ENCODE measurements at places on chromosomes 4 and X.

DNA sequence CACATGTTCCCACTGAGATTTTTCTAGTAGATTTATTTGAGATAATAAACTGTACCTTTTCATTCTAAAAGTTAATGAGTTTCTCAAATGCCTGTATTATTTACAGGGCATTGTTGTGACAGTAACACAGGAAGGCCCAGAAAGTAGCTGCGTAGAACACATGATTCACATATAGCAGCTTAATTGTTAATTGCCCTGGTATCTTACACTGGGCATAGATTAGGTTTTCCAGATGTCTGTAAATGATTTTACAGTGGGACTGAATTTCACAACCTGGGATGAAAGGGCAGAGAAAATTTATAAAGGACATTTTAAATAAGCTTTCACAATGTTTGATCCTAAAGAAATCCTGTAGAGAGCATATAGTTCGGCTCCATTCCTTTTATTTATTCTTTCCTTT, 27.6 kb downstream of the UGT8 start:
- no peak for DNase-seq

GRCh38 chr4:80446664-80447063, 111.1 kb downstream of the CFAP299 start:
- DNase-seq = no peak

- DNase-seq = no peak
These were observed 840 bp downstream of the GUF1 start for GRCh38 chr4:44679060-44679459.

- DNase-seq = no peak
These were observed 2284.8 kb downstream of the ARAP2 start for GRCh38 chr4:33959519-33959918.

- DNase-seq = peak; percentile 4
These were observed 2.9 kb downstream of the TRIML2 start for GRCh38 chr4:188106454-188106853.

DNA sequence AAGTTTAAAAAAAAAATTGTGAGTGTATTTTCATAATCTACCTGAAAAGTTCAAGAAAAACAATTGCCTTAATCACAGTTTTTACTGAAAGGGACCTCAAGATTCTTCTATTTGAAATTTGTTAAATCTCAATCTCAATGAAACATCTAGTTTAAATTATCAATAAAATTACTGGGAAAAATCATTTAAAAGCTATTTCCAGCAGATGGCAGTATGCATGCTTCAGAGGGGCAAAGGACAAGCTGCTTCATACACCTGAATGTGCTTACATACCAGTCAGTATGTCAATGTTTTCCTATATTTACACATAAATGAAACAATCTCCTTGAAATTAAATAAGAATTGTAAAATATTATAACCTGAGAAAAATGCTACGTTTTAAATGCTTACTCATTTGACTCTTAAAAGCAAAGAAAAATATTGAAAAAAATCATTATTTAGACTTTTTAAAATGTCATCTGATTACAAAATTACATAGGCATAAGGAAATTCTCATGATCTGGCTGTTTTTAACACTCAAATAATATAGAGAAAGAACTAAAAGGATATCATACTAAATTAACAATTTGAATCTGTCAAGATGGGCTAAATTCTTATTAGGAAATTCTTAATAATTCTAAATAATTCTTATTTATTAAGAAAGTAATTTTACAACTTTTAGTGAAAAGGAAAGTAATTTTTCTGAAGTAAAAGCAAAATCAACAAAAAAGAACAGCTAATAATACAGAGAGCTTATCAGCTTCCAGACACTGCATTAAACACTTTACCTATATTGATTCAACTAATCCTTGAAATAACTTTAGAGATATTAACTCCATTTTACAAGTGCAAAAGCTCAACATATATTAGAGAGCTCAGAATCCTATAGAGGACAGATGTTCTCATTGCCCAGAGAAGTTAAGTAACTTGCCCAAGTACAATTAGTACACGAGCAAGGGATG, 242.1 kb downstream of the ADAMTS3 start:
- DNase-seq = no peak

DNA sequence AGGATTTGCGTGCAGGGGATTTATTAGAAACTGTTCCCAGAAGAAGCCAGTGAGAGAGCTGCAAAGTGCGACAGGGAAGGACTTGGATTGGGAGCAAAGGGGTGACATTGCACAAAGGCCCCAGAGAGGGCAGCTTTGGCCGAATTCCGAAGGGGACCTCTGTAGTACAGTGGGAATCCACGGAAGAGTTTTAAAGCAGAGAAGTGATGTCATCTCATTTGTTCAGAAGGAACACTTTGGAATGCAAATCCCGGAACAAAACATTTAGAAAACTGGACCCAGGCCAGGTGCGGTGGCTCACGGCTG, 71.7 kb downstream of the FAM184B start:
- no peak for DNase-seq

- DNase-seq = no peak
These were observed 112.4 kb upstream of the LSM6 start for GRCh38 chr4:146063143-146063542.

- DNase-seq = no peak
These were observed 624.8 kb upstream of the ATOH1 start for GRCh38 chr4:93203708-93204107.

GRCh38 chrX:12767856-12768255, 23.4 kb upstream of the PRPS2 start:
- DNase-seq = no peak

GRCh38 chr4:98260047-98260578, 1.1 kb upstream of the RAP1GDS1 start:
- DNase-seq = no peak

DNA sequence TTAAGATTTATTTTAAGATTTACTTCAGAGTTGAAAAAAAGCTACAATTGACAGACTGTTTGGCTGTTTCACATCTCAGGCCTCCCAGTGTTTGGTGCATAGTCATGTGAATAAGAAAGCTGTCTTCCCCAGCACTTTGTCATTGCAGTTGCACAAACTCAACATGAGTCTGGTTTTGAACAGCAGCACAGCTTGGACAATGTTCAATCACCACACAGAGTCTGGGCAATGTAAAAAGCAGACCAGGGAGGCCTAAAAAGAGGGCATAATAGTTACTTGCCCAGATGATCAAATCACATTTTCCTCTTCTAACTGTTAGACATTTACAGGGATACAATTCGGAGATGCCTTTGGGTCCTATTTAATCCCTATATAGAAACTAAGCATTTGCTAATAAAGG, 1055.0 kb downstream of the RPA4 start:
- no peak for DNase-seq

Measured in CD4-positive, alpha-beta T cell treated with Interleukin-6 for 4 hours (primary cell).